Activated CD8-positive, alpha-beta memory T cell treated with anti-CD3 and anti-CD28 coated beads, Interleukin-2, amount 50 U/mL, for 48 hours (primary cell): ENCODE measurements at places on chromosomes 7 and 10.

GRCh38 chr10:11946652-11947051, 96.0 kb downstream of the UPF2 start:
- DNase-seq: no peak

DNA sequence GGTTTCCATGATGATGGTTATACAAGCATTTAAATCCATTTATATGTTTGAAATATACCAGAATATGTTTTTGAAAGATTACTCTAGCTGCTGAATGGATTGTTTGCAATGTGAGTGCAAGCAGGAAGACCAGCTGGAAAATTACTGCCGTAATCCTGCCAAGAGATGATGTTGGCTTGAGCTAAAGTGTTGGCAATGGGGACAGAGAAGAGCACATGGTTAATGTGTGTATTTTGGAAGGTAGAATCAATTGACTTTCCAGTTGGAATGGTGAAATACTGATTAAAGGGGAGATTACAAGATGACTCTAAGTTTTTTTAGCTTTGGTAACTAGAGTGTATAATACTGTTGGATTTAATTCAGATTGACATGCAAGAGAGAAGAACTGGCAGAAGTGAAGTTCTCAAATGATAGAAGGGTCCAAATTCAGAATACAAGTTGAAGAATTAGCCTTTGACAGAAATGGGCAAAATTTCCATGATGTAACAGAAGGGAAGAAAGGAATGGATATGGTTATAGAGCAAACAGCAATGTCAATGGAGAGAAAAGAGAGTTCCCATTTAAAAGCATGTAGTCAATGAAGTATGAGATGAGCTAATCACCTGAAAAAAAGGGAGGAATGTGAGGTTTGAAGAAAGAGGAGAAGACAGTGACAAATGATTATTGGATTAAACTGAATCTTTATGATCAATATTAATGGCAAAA, 422.0 kb downstream of the CDC14C start:
- no peak for DNase-seq

- no peak for DNase-seq
Measured at GRCh38 chr10:115355162-115355760, 262.1 kb downstream of the ATRNL1 start.

DNA sequence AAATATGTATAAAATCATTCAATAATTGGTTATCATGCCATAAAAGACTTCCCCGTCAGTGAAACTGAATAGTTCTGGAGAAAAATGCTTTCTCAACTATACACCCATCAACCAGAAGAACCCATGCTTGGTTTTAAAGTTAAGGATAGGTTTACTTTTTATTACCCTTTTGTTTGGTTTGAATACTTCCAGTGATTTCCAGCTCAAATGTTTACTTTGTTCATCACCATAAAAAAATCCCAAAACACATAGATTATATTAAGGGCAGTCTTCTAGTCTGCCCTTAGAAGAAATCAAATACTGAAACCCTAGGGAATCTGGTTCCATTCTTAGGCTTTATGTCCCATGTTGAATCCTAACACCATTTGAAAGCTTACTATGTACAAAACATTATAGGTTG, 49.2 kb downstream of the PTTG1IP2 start:
- DNase-seq: no peak

DNA sequence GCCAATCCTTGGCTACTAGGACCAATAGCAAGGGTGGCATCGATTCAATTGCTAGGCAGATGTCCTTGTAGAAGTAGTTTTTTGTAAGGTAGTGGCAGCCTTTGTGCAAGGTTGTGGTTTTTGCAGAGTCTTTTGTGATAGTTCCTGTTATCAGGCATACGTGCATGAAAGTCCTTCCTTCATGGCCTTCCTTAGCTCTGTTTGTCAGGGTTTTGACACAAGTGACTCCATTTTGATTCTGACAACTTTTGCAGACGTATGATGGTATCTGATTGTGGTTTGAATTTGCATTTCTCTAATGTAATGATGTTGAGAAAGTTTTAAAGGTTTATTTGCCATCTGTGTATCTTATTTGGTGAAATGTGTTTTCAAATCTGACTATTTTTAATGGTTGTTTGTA, 71.8 kb upstream of the SYPL1 start:
- DNase-seq: no peak

GRCh38 chr10:120691625-120692024, 159.5 kb upstream of the WDR11 start:
- DNase-seq: no peak

DNA sequence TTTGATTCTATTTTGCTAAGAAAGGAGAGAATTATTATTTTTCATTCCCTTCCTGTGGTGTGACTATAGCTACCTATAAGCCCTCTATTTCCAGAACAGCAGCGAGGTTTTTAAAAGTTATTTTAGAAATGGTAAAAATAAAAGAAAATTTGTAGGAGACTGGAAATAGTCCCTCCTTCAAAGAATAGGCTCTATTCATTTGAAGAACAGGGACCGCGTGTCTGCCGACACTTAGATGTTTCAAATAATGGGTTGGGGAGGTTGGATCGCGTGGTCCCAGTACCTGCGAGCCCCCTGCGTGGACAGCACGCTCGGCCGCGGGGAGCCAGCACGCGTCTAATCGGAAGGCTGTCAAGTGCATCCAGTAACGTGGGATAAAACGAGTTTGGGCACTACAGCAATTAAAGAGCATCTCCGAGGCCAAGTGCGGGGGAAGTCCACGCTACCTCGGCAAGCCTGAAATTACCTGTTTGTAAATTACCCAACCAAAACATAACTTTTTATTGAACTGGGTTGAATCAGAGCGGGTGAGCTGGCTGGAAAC, 1.0 kb downstream of the CACNA2D1 start:
- peak; percentile 40 for DNase-seq

DNA sequence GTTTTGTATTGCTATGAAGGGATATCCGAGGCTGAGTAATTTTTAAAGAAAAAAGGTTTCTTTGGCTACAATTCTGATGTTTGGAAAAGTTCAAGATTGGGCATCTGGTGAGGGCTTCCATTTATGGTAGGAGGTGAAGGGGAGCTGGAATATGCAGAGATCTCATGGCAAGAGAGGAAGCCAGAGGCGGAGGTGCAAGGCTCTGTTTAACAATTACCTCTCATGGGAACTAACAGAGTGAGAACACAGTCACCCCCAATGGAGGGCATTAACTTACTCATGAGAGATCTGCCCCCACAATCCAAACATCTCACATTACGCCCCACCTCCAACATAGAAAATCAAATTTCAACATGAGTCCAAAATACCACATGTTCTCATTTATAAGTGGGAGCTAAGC, 62.0 kb downstream of the AKR1D1 start:
- no peak for DNase-seq

GRCh38 chr10:124343351-124344265, 75.1 kb downstream of the OAT start:
- peak; percentile 41 for DNase-seq

- DNase-seq: no peak
Measured at GRCh38 chr10:61901829-61902444, 438 bp downstream of the ARID5B start.

DNA sequence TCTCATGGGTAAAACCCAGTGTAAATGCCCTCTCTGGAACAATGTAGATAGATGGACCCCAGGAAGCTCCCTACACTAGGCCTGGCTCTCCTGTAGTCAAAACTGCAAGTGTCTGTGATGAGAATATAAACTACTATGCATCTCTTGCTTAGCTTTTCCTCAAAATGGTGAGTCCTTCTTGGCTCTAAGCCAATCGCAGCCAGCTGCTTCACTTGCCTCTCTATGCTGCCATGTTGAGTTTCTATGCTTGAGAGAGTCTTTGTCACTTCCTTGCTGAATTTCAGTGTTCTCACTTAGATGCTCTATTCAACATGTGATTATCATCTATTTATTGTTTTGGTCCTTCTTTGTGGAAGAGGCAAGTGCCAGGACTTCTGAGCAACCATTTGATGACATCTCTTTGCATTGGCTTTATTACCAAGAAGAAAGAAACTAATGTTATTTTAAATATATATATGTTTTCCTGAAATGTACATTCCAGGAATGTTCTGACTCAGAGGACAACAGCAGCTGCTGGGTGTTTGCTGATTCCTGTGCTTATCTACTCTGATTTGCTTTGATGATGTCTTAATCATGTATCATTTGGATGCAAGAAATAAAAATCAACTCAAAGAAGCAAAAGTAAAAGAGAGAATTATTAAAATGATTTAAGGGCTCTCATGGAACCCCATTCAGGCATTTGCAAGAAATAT, 16.6 kb downstream of the TAS2R40 start:
- DNase-seq: no peak

DNA sequence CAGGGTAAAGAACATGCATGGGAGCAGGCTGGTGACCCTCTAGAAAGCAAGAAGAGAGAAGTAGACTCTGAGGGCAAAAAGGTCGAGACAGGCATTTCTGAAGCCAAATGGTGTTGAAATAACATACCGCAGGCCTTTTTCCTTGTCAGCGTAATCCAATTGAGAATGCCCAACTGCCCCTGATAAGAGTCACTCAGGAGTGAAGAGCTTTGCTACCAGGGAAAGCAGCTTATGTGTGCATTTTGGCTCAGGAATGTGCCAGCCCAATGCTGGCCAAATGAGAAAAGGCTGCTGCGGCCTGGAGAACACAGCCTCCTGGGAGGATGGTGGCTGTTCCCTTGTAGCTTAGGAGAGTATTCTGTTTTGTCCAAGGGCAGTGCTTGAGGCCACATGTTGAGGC, 61.4 kb upstream of the NFKB2 start:
- no peak for DNase-seq

- no peak for DNase-seq
Measured at GRCh38 chr10:120630266-120630665, 173.2 kb downstream of the PLPP4 start.

DNA sequence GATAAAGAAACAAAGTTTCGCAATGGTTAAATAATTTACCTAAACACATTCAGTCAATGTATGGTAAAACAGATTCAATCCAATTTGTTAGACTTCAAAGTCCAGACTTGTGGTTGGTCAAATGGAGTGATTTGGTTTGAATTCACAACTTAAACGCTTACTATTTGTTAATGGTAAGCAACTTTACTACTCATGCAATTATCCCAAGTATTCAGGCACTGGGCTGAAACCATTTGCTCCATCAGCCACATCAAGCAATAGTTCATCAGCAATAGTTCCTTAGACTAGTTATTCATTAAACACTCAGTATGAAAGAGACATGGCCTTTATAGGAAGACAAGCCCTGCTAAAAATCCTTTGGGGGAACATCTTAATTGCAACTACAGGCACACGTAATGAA, 253.0 kb downstream of the AGMO start:
- DNase-seq: no peak

DNA sequence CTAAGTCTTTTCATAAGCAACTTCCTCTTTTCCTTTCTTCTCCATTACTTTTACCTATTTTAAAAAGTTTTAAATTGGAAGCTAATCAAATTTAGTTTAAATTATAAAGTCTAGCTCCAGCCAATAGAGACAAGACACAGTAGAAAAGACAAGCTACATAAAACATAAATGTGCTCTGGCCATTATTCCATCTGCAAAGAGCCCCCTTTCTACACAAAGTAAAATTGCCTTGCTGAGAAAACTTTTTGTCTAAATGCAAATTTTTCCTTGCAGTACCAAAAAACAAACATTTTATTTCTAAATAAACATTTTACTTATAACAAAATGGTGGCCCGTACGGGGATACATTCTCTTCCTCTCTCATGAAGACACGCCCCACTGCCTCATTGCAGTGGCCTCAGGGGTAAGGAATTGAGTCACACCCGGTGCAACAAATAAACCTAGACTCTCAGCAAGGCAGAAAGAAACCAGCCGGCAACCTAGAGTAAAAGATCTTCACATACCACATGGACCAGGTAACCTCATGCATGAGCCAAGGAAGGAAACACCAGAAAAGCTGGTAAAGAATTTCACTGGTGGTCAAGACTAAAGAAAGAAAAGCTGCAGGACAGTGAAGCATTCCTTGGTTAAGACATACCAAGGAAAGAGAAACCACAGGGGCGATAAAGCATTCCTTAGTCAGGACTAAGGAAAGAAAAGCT, 71.6 kb upstream of the ZNF746 start:
- DNase-seq: no peak

DNA sequence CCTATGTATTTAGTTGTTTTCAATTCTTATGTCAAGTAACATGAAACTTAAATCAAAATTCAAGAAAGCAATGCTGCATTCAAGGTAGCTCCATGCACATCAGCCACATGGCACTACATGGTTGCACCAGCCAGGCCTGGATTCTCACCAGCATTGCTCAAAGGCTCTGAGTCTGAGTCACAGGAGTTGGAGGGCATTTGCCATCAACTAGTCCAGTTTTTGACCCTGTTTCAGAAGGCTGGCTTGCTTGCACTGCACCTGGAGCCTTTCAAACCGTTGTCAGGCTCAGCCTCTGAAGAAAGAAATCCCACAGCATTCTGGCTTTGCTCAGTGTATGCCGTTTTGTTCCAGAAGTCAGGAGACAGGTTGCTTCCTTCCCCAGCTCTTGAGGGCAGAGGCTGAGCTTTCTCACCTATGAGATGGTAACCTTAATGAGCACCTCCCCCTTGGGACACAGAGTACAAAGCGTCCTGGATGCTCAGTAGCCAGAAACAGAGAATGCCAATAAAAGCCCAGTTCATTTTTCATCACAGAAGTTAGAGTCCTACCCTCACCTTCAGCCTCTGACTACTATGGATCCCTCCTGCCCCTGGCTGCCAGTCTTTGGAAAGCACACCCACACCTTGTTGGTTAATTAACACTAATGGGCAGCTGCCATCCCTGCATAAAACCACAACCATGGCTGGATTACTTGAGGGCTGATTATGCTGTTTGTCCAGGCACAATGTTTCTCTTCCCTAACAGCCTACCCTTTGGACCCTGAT, 288.4 kb upstream of the LRRTM3 start:
- DNase-seq: no peak

DNA sequence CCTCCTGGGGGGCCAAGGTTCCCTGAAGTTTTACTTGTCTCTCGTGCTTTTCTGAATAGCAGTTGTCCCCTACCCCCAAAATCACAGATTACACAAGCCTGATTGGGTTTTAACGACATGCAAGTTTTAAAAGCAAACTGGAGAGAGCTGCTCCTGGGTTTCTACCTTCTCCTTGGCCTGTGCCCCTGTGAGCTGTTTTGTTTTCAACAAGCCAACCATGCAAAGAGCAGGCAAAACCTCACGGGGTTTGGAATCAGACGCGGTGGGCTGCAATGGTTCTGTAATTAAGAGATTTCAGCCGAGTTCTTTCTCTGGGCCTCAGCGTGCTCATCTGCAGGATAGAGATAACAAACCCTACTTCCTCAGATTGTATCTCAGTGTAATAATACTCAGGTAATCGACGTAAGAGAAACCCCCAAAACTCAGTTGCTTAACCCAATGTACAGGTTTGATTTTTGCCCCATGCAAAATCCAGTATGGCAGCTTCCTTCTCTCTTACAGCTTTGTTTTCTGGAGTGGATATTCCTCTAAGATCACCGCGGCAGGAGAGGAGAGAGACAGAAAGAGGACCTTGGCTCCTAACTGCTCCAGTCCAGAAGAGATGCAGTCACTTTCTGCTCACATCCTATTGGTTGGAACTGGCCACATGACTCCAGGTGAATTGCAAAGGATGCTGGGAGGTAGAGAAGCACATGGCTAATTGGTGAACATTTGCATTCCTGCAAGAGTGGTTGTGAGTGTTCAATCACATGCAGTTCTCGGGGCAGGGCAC, 42.0 kb downstream of the MYL10 start:
- DNase-seq: peak; percentile 7
